HAP-1 (cell line): ENCODE measurements at places on chromosomes 7 and 10.
A peak's percentile ranks its signal among the peaks of the same experiment; 100 is the strongest.

DNA sequence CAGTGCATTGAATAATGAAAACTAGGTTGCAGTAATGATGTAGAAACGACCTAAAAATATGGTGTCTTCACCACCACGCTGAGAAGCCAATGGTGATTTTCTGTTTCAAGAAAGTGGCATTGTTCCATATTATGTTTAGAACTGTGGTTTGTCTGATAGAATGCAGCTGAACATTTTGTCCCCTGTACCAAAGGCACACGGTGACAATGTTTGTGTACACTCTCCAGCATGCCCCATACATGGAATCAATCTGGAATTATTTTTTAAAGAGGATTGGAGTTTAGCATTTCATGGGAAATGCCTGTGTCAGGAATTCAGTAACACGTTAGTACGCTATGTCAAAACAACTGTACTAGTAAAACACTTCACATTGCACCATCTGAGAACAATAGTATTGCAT is 237.4 kb upstream of the AUTS2 start:
- no peak for DNase-seq

DNA sequence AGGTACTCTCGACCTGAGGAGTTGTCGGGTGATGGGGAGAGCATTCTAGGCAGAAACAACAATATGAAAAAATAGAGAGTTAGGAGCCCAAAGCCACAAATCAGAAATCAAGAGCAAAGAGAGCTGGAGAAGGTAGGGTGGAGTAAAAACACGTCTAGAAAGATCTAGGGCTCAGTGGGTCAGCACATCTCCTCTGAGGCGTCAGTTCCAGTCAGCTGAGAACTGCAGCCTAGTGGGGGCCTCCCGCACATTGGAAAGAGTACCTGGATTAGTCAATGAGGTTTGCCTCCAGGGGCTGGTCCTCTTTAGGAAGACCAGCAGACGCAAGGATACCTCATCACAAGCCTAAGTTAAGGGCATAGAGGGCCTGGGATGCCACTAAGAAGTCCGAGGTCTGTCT is 113.2 kb upstream of the LANCL2 start:
- no peak for DNase-seq

DNA sequence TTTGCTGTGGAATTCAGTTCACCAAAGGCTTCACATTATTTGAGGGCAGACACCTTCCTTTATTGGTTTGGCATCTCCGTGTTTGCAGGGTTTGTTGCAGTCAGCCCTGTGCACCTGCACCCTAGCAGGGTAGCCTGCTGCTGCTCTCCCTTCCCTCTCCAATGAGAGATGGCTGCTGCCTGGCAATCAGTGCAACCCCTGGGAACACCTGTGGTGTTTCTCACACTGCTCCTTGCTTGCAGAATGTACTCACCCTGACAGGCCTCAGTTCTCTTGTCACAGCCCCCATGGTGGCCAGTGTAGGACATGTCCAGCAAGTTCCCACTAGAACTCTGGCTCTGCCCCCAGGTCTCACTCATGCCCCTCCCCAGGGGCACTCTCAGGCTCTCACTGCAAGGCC is 12.1 kb upstream of the PPIA start:
- DNase-seq: no peak

DNA sequence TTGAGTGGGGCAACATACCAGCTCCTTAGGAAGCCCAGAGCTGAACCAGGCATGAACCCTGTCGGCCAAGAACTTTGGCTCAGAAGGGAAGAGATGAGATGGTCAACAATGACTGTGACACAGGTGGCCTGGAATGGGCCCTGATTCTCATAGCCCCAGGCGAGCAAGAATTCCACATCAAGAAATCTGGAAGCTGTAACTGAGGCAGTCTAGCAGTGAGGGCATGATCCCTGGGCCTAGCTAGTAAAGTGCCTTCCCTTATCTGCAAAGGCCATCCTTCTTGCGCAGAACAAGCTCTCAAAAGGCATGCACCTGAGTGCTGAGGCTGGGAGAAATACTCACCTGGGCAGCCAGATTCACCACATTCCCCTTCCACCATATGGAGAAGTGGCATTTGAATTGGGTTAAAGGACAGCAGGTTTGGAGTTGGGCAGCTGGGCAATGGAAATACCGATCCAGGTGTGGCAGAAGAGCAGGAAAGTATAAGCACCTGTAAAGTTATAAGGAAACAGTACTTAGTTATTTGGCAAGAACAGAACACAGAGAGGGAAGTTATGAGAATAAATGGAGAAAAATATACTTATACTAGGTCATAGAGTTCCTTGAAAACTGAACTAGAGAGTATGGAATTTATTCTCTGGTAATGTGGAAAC is 78.6 kb upstream of the CAPZA2 start:
- no peak for DNase-seq

DNA sequence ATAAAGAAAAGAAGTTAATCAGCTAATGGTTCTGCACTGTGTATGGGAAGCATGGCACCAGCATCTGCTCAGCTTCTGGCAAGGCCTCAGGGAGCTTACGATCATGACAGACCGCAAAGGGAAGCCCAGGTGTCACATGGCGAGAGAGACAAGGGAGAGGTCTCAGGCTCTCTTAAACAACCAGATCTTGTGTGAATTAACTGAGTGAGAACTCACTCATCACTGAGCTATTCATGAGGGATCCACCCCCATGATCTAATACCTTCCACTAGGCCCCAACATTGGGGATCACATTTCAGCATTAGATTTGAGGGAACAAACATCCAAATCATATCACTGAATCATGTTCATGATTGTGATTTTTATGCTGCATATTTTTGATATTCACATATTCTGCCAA is 5.8 kb downstream of the USP54 start:
- no peak for DNase-seq

DNA sequence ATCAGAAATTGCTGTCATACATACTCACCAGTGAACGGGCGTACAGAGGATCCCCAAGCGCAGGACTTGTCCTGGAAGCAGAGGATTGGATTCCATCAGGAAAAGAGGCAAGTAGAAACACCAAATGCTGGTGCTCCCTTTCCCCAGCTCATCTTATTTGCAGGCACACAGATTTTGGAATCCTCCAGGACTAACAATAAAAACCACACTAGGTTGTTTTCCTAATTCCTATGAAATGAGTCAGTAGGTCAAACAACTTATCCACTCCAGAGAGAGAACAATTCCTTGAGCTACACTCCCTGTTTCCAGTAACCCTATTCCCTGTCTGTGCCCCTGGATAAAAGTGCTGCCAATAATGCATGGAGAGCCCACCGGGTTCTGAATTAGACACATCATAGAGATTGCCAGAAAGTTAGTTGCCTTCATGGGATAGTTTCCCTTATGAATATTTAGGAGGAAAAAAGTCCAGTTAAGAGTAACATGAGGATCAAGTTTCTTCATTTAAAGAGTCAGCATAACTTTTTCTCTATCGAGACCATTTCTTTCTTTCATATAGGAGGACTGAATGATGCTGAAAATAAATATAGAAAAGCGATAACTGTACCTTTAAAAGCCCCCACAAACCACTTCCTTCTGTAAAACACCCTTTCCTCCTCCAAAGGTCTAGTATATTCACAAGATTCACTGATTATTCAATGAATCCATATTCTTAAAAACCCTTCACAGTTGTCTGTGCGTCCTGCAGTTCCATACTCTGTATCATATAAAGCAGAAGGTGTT is 178.3 kb upstream of the KLF14 start:
- DNase-seq: no peak

GRCh38 chr10:3574451-3574850 is 210.6 kb downstream of the KLF6 start:
- DNase-seq: no peak

DNA sequence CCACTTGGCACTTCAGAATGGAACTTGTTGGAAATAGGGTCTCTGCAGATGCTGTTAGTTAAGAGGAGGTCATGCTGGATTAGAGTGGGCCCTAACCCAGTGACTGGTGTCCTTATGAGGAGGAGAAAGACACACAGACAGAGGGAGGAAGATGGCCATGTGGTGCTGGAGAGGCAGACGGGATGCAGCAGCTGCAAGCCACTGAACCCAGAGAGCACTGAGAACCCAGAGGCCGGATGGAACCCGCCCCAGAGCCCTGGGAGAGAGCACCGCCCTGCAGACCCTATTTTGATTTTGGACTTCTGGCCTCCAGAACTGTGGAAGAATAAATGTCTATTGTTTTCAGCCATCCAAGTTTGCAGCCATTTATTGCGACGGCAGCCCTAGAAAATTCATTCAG is 58.0 kb upstream of the EBF3 start:
- peak; percentile 1 for DNase-seq

DNA sequence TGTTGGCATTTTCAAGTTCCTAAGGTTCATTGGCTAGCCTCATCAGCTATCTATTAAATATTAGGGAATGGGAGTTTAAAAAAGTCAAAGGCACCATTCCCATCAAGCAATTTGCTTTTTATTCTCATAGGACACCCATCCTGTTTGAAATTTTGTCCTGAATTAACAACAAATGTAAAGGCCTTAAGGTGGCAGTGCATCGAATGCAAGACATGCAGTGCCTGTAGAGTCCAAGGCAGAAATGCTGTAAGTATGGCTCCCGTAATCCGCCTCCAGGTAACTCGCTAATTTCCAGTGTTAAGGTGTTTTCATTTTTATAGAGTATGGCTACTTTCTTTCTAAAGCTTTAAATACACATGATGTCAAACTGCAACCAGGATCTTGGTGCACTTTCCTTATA is 141.9 kb upstream of the SAMD8 start:
- no peak for DNase-seq

- no peak for DNase-seq
Observed at GRCh38 chr7:146486519-146486918, 369.9 kb downstream of the CNTNAP2 start.

- no peak for DNase-seq
Observed at GRCh38 chr7:11191574-11192220, 218.0 kb downstream of the PHF14 start.
